CD4-positive, alpha-beta T cell treated with Interleukin-17A for 1 hour (primary cell): ENCODE measurements at places on chromosomes 12 and 14.

GRCh38 chr14:39558525-39558924, 126.3 kb upstream of the FBXO33 start:
- no peak for DNase-seq

- DNase-seq: no peak
Measured at GRCh38 chr14:101735453-101735852, 26.1 kb upstream of the PPP2R5C start.

- no peak for DNase-seq
Measured at GRCh38 chr12:131033486-131033885, 79.8 kb downstream of the ADGRD1 start.

DNA sequence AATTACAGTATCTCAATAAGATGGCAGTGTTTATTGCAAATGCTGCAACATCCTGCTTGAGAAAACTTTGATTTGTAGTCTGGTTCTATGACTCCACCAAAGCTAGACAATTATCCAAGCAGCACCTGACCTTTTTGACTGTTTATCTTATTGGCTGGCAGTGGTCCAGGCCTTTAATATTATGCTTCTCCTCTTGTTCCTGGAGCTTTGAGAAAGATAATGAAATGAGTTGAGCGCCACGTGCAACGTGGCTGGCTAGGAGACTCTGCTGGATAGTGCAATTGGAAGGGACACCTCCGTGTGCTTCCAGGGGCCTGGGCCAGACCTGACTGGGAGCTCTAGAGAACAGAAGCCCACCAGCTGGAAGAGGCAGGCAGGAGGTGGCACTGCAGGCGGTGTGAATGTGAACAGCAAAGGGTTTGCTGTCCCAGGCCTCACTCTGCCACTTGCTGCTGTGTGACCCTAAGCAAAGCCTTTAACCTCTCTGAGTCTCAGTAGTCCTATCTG, 349.3 kb downstream of the CACNA1C start:
- DNase-seq: no peak

DNA sequence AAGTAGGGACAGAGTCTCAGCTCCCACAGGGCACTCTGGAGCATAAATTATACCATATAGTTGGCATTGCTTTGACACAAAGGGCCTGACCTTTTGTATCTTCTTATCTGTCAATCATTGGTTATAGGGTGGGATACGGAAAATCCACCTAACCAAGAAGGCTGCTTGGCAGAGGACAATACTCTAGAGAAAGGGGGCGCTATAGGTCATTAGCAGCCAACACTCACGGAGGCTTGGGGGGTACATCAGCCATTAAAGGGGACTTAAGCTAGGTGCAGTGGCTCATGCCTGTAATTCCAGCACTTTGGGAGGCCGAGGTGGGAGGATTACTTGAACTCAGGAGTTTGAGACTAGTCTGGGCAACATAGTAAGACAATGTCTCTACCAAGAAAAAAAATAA, 22.9 kb downstream of the SPTSSA start:
- DNase-seq: no peak

DNA sequence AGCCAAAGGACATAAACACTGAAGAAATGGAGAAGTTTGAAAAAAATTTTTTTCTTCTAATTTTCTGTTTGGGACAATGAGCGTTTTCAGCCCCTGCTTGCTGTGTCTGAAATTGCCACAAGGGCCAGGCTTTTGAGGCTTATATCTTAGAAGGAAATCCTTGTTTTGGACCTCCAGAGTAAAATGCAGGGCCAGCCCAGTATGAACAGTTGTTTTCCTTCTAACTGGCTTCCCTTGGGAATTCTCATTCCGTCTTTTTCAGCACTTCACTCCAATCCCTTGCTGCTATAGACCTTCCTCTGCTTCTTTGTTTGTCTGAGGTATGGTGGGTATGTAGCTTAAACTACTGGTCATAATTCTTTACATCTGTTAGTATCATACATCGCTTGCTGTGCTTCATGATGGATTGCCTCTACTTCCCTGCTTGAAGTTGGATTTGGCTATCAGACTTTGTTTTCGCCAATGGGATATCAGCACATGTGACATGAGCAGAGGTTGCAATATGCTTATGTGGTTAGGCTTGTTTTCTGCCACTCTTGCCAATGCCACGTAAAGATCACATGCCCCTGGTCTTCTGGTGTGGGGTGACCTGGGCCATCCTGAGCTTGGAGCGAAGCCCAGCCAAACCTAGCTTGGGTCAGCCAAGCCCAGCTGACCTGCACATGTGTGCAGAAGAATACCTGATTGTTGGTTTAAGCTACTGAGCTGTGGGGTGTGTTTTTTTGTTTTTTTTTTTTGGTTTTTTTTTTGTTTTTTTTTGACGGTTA, 64.7 kb downstream of the AVPR1A start:
- no peak for DNase-seq

GRCh38 chr12:113194971-113195391, 9.5 kb downstream of the RITA1 start:
- no peak for DNase-seq

DNA sequence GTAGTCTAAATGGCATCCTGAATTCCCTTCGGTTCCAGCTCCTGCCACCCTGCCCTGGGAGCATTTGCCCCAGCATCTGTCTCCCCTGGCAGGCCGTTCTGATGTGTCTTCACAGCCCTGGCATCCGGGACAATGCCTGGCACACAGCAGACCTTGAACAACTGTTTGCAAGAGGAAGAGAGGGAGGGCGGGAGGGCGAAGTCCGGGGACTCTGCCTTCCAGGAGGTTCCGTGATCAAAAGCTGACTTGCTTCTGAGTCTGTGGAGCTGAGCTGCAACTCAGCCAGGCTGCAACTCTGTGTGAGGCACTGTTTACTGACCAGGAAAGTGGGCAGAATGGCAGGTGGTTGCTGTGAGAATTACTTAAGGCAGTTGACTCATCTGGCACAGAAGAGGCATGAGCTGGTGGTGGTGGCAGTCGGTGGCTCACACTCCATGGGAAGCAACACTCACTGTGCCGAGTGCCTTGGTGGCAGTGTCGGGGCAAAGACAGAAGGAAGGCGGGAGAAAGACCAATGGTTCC, 61.1 kb upstream of the DLK1 start:
- DNase-seq: no peak

DNA sequence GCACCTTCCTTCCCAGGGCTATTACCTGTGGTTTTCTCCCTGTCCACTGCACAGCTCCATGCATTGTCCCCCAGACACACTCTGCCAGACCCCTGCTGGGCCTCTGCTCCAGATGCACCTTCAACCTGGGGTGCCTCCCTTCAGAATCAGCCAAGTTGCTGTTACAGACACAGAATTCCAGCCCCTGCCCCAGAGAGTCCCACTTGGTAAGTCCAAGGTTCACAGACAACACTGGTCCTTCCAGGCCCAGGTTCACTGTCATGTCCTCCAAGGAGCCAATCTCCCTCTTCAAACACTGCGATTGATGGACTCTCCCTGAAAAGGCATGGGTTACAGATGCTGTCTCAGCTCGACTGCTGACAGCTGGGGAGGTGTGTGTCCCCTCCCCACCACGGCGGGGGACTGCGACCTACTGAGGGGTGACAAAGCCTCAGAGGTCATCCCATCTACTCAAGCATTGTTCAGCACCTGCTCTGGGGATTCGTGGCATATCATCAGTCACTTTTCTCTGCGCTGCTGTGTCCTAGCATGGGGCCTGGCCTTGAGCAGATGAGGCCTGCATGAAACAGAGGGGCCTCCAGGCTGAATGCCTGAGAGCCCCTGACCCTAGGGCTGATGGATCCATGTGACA, 24.3 kb downstream of the CALM1 start:
- DNase-seq: no peak

- DNase-seq: no peak
Measured at GRCh38 chr14:70962935-70963334, 55.7 kb downstream of the PCNX1 start.

- no peak for DNase-seq
Measured at GRCh38 chr14:77230914-77231313, 40.1 kb downstream of the NGB start.

- DNase-seq: no peak
Measured at GRCh38 chr12:26830783-26831551, 2.0 kb downstream of the ITPR2 start.

DNA sequence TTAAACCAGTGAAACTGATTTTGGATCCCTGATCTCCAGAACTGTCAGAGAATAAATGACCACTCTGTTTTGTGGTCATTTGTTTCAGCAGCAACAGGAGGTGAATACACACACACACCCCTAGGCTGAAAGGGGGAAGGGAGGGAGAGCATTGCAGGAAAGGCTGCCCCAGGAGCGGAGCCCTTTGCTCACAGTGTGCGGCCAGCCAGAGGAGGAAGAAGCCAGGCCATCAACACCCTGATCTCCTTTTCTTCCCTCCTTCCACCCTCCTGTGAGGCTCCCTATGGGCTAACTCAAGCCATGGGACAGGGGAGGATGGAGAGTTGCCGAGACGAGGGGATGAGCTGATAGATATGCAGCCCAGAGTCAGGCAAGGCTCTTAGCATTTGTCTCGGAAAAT, 211.9 kb downstream of the TBX5 start:
- DNase-seq: no peak

DNA sequence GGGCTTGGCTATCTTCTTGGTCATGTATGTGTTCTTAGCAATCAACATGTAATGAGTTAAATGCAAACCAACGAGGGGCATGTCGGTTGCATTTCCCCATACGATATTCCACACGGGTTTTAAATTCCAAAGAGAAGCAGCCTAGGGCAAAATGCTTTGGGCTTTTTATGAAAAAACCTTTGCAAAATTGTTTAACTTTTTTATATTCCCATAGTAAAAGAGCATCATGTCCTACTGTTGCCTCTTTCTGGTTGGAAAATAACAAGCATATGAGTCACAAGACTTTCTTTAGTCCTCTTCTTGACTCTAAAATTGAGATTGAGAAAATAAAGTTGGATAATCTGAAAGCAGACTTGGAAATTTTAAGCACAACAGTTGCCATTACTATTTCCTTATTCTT, 3.8 kb upstream of the DIO2 start:
- no peak for DNase-seq

GRCh38 chr14:95597784-95598211, 62.9 kb downstream of the GLRX5 start:
- no peak for DNase-seq

GRCh38 chr14:35533357-35534207, at the start of gene INSM2:
Gene INSM2, plus strand, starts transcription at chr14:35534164. Its CDS starts 89 bp downstream, at chr14:35534253.
- peak; percentile 47 for DNase-seq

DNA sequence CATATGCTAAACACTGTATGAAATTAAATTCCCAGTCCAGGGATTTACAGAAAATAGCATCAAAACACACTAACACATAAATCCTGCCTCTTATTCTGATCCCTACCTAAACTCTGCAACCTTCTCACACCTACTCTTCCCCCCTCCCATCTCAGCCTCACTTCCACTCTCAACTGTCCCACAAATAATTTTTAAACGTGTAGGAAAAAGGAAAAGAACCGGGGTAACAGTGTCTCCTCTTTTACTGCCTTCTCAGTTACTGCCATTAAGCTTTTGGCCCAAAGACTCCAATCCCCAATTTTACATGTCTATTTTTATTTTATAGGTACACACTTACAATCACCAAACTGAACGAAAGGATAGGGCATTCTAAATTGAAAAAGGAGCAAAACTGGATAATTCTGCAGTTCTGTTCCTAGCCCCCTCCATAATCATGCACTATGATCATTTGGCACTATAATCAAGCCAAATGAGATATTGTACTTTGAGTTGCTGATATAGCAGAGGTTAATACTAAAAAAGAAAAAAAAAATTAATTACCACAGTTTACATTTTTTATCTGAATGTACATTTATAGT, 2.9 kb downstream of the DUSP16 start:
- DNase-seq: no peak
